ENCODE measurements at places on chromosomes 6 and 20.

DNA sequence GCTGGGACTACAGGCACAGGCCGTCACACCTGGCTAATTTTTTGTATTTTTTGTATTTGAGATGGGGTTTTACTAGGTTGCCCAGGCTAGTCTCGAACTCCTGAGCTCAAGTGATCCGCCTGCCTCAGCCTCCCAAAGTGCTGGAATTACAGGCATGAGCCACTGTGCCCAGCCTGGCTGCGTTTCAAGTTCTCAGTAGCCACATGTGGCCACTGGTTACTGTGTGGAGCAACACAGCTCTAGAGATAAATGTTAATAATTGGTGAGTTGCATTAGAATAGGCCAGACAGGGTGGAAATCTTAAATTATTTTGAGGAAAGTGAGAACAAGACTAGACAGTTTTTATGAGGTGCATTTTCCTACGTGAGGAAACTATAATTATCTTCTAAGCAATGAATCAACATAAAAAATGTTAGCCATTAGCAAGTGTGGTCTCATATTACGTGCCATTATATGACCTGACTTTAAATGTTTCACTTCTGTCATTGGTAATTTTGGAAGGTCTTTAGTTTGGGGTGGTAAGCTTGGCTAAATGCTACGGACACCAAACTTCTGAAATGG is 129.6 kb downstream of the PLEKHG1 start:
- DNase-seq = no peak

- no peak for DNase-seq
Observed at GRCh38 chr20:275791-276190, 14.8 kb downstream of the C20orf96 start.

GRCh38 chr6:125974214-125974866 is 12.0 kb upstream of the TRMT11 start:
- no peak for DNase-seq

DNA sequence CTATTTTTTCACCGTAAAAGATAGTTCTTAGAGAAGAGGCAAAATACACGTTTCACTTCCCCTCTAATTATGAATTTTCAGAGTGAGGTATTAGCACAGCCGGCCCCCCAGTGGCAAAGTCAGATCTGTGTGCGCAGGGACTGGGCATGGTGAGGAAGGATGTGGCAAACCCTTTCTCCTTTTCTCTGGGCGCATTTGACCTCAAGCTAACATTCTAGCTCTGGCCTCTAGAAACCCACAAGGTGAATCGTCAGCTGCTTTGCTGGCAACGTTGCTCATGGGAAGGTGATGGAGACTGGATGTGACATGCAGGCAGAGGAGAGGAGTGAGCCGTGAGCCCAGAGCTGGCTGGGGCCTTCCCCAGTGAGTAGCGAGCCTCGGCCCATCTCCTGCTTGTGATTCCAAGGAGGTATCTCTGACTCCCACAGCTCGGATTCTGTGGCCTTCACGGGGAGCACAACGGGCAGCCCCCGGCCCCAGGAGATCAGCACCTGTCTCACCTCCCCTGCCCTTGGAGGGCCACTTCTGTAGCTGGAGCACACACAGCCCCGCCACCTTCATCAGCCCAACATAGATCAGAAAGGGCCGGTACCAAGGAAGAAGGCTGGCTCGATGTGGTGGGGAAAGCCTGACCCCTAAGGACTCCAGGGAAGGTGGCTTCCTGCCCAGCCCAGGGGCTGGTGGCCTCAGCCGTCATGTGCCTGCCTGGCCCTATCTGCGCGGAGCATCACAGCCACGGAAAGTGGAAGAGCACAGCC is 152.8 kb downstream of the TAF4 start:
- no peak for DNase-seq

DNA sequence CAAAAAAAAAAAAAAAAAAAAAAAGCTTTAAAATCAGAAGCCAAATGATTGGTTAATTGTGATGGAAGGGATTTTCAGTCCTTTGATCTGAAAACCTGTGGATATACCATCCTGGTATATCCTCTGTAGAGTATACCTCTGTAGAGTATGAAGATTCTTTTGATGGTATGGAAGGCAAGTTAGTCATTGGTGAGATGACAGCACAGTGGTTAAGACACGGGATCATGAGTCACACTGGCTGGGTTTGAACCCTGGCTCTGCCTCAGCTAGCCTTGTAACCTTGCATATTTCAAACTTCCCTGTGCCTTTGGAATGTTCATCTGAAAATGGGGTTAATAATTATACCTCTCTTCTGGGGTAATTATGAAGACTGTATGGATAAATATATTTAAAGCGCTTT is 179.3 kb downstream of the CARMIL1 start:
- DNase-seq = peak; percentile 10

GRCh38 chr20:48621376-48622078 is 206.3 kb downstream of the PREX1 start:
- no peak for DNase-seq

All from activated CD4-positive, alpha-beta T cell treated with anti-CD3 and anti-CD28 coated beads, Interleukin-2, amount 50 U/mL, for 48 hours (primary cell).